ENCODE measurements at places on chromosomes 6 and 20.

- DNase-seq = no peak
These were observed 172.1 kb upstream of the OLIG3 start for GRCh38 chr6:137666202-137666774.

- DNase-seq = no peak
These were observed 242.2 kb downstream of the NRN1 start for GRCh38 chr6:5764401-5764955.

DNA sequence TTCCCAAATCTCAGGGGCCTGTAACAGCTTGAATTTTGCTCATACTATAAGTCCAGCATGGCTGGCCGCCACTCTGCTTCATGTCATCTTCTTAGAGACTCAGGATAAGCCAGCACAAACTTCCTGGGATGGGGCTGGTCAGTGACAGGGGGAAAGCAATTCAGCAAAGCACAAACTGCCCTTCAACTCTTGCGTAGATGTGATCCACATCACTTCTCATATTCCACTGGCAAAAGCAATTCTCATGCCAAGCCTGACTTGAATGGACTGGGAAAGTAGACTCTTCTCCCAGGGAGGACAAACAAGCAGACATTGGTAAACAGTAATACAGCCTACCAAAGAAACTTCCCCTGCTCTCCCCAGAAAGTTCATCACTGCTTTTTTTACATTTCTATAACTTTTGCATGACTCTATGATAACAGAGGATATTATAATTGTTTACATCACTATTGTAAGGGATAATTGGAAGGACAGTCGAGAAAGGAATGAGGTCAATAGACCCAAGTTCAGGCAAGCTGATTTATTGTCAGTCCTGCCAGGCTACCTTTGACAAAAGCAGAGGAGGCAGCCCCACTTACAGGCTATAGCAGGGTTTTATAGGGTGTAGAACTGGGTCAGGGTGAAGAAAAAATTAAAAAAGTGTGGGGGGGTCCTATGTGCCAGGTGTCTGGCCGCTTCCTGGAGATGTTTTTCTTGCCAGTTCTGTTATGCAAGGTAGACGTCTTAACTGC is 37.4 kb downstream of the RBM24 start:
- DNase-seq = no peak

DNA sequence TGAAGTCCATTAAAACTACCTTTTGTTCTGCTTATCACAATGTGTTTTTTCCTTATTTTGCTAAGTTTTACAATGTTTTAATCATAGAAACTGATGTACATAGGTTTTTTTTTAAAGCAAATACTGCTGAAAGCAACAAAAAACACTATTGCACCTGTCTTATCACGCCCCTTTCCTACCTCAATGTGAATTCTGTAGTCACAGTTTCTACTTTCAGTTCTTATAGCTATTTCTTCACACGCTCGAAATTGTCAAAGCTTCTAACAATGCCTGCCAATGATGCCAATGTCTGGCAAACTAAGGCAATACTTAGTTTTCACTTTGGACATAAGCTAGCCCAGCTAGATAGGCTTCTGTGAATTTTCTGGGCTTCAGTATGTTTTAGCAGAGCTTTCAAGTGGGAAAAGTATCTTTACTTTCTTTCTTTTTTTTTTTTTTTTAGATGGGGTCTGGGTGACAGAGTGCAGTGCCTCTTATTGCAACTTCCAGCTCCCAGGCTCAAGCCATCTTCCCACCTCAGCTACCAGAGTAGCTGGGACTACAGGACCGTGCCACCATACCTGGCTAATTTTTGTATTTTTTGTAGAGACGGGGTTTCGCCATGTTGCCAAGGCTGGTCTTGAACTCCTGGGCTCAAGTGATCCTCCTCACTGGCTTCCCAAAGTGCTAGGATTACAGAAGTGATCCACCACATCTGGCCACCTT is 85.5 kb upstream of the HTR1B start:
- no peak for DNase-seq

- DNase-seq = no peak
These were observed 9.8 kb upstream of the CGA start for GRCh38 chr6:87104667-87105066.

DNA sequence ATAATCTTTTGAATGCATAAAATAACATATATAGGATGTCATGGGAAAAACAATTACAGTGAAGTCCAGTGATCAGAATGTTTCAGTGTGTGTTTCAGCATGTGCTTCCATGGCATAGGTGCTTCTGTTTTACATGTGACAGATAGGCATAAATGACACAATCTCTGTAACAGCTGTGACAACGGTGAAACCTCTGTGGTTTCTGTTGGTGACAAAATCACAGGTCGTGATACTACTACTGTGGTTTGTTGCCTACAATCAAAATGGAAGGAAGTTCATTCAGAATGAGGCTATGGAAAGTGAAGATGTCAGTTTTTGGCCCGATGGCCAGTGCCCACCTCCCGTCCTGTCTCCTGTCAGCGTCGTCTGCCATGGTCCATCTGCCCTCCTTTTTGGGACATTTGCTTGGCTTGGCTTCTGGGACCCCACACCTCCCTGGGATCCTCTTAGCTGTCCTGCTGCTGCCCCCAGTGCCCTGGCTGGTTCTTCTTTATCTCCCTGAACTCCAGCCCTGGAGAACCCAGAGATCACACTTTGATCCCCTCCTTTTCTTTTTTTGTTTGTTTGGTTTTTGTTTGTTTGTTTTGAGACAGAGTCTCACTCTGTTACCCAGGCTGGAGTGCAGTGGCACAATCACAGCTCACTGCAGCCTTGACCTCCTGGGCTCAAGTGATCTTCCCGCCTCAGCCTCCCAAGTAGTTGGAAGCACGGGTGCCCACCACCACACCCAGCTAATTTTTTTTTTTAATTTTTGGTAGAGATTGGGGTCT is 79.3 kb upstream of the NAA20 start:
- DNase-seq = no peak

- no peak for DNase-seq
These were observed 116.9 kb downstream of the RWDD2A start for GRCh38 chr6:83310046-83310445.

GRCh38 chr6:25601800-25602673 is 50.0 kb upstream of the SCGN start:
- peak; percentile 63 for DNase-seq

- DNase-seq = peak; percentile 32
These were observed at the start of gene LAMA4 for GRCh38 chr6:112253841-112254816. Gene LAMA4 (minus strand): TSS chr6:112254567. CDS start chr6:112254150, 417 bp downstream.

- DNase-seq = no peak
These were observed 125.9 kb upstream of the TNFAIP3 start for GRCh38 chr6:137740967-137741761.

GRCh38 chr6:137875058-137875520 is 8.0 kb downstream of the TNFAIP3 start:
- DNase-seq = no peak
